Transverse colon (tissue), 4 donors: ENCODE measurements at places on chromosomes 4 and X. TPM values are rescaled to one million over a fixed set of nuclear protein-coding genes. Genes with fewer than 3 reads are reported as not detected.
A peak's percentile ranks its signal among the peaks of the same experiment; 100 is the strongest.

DNA sequence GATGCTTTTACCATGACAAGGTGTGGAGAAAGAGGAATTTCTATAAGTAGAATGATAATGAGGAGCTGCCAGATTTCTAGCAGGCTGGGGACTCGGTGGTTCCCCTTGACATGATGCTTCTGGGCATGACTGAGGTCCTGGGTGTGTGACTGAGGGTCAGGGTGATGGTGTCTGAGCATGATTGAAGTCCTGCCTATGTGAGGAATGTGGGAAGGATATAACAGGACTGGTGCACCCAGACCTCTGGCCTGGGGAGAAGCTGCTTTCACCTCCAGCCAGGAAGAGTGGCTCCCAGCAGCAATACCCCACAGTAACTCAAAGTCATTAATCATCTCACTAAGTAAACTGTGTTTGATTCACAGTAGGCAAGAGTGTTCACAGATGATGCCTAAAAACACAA lies 17.4 kb downstream of the SORBS2 start:
- DNase-seq: no peak

DNA sequence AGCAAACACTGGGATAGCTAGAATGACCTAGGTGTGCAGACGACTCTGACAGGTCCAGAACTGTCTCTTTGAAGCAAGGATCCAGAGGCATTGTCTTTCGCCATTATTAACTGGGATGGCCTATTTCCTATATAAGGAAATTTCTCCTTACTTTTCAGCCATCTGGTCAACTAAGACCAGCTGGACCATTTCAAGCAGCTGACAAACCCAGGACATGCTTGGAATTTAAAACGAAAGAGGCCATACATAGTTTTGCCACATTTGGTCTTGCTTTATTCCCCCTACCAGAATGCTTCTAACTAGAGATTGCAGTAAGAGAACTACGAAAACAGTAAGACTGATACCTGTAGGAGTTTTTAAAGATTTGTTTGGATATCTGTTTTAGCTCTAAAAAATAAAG lies 87.0 kb downstream of the GLRA2 start:
- DNase-seq: no peak

- peak; percentile 36 for DNase-seq
These were observed 46.4 kb upstream of the SPRY1 start for GRCh38 chr4:123350191-123350544.

Gene XAGE1A
- total RNA-seq: not detected

- peak; percentile 26 for DNase-seq
These were observed 19.1 kb downstream of the CD99 start for GRCh38 chrX:2710041-2710840.

Gene PAGE2B
- total RNA-seq: 2.0 TPM

Gene SYTL4
- total RNA-seq: 49.7 TPM

DNA sequence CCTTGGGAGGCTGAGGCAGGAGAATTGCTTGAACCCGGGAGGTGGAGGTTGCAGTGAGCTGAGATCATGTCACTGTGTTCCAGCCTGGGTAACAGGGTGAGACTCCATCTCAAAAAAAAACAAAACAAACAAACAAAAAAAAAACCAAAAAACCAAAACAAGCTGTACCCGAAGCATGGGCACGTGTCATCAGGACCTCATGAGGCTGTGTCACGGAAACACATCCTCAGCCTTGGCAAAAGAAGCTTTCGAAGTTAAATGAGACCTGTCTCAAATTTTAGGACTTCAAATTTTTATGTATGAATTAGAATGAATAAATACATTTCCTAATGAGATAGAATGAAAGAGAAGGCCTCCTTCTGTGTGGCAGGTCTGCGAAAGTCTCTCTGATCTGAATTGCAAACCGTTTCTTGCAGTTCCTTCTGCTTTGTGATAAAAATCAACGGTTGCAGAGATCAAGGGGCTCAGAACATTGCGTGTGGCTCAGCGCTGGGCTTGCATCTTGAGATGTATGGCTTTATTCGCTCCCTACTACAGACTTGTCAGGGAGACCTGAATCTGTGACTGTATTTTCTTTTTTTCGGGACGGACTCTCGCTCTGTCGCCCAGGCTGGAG lies 19.5 kb upstream of the CRLF2 start:
- DNase-seq: no peak

GRCh38 chr4:82124365-82124764 lies 249.4 kb downstream of the HNRNPD start:
- no peak for DNase-seq

Gene MAP9
- total RNA-seq: 4.4 TPM

Gene GAGE12J
- not detected for total RNA-seq

- DNase-seq: peak; percentile 61
These were observed 27.3 kb upstream of the CRLF2 start for GRCh38 chrX:1239681-1240142.

DNA sequence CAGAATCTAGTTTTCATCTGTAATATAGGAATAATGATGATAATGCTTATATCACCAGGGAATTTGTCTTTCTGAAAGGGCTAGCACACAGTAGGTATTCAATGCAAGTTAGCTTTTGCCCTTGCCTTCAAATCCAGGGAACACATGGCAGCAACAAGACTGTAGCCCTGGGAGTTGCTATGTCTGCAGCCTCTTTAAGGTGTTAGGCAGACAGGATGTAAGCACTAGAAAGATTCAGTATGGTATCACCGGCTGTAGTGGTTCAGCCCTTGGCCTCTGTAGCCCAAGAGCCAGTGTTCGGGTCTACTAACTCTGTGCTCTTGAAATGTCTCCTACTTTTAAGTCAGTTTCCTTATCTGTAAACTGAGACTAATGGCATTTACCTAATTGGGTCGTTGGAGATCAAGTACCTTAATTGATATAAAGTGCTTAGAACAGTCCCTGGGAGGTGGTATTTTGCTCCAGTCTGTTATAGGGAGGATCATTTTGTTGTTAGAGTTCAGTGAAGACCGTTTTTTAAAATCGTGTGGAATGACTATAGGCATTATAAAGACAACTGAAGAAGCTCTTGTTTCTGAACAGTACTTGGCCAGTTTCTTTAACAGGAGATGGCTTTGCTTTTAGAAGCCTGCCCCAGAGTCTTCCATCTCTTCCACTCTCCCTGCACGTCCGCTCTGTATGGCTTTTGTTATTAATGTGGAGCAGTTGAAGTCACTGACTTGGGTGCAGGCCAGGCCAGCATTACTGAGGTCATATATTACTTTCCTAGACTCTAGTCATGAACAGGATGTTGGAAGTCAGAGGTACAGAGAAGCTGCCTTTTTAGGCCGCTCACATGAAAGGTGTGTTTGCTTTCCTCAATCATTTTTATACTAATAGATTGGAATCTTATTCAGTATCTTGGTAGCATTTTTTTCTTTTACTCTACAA lies 44.8 kb downstream of the GAB1 start:
- peak; percentile 83 for DNase-seq

Gene MAGEB10
- not detected for total RNA-seq

Gene GIMD1
- total RNA-seq: not detected

Gene BLOC1S4
- 1.00 TPM for total RNA-seq

Gene TMPRSS11D
- total RNA-seq: 3.4 TPM

DNA sequence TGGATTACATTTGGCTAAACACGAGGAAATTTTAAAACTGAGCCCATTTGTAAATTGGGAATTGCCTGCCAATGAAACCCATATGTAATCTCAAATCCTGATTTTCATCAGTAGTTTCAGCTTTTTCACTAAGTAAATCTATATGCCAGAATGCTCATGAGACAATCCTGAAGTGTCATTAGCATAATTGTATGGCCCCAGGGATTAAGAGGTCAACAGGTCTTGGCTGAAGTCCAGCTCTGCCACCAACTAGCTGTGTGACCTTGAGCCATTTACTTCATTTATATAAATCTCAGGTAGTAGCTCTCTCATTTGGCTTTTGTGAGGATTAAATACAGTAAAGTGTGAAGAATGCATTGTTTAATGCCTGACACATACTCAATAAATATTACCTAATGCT lies 320.5 kb upstream of the EMCN start:
- no peak for DNase-seq

GRCh38 chrX:155745792-155746191 lies 133.0 kb upstream of the TMLHE start:
- peak; percentile 66 for DNase-seq
